ENCODE measurements at places on chromosomes 7 and 10.

DNA sequence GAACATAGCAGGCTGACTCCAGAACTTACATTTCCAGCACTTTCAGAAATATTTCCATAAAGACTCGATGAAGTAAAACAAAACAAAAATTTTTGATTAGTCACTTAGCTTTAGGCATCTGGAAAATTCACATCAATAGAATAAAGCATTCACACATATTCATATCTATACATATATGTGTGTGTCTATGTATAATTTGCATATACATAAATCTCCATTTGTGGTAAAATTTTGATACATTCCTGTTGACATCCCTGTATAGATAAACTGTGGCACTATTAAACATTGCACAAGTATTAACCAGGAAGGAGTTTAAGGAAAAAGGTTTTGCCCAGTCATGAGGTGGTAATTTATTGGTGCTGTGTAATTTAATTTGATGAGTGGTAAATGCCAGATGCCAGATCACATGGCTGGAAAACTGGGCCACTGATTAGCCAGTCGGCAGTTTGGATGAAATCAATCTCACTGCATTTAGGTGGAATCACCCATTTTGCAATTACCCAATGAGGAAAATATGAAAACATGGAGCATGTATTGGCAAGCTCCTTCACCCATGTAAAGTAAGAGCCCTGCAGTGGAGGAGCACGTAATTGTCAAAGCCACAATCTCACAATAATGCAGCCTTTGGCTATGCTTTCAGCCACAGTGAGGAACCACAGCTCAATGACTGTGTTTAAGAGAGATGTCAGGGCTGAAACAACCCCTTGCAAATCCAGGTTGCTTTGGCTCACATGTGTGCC is 294.6 kb downstream of the RNLS start:
- DNase-seq = no peak

GRCh38 chr7:131747658-131748232 is 191.3 kb upstream of the PODXL start:
- no peak for DNase-seq

- DNase-seq = no peak
Measured at GRCh38 chr7:7675686-7676085, 35.1 kb downstream of the UMAD1 start.

DNA sequence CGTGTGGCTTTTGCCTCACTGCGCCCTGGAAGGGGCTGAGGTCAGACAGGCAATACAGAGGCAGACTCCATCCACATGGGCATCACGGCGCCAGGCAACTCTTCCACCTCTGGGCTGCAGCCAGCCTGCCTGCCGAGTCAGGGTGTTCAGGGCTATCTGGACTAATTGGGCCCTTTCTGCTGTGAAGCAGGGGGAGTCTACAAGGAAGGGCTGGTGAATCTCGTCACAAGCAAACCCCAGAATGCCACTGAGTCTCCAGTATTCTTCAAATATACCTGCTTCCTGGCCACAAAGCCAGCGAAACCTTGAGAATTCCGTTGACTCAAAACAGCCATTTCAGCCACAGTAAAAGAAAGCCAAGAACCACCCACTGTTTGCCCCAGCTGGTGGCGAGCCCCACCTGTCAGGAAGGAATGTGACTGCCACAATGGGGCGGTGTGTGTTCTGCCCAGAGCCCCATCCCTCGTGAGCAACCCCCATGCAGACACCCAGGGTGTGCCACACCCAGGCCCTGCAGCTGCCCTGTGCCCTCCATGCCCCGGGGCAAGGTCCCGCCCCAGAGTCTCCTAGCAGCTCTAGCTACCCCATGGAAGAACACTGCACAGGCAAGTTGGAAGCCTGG is 117.3 kb downstream of the FAM53B start:
- no peak for DNase-seq

DNA sequence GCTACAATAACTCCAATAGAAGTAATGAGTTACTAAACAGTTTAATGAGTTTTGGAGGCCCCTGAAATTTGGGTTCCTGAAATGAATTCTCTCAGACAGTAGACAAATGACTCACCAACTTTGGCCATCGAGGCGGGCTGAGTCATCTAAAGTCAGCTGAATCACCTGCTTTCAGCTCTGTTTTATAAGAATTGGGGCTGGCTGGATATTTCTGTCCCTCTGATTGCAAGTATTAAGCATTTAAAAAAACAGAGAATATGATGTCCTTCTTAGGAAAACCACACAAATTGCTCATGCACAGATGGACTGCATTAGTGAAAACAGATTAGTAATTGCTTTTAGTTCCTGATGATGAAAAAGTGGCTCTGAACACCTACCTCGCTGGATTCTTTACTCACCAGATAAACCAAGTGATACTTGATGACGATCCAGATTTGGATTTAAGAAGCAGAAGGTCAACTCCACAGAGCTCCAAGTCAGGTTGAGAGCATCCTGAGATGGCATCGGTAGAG is 59.1 kb downstream of the ZNF365 start:
- no peak for DNase-seq

DNA sequence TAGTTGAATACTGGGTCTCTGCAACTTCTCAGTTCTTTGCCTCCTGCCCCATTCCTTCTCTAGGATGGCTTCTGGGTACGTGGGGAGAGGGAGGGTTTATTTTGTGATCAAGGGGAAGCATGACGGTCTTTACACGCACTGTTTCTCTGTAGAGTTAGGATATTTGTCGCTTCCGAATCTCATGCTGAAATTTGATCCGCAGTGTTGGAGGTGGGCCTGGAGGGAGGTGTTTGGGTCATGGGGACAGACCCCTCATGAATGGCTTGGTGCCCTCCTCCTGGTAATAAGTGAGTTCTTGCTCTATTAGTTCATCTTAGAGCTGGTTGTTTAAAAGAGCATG is 311.2 kb downstream of the GALNT17 start:
- no peak for DNase-seq

GRCh38 chr7:22871661-22872060 is 49.0 kb upstream of the TOMM7 start:
- DNase-seq = no peak

- DNase-seq = no peak
Measured at GRCh38 chr7:26368542-26368941, 76.9 kb downstream of the SNX10 start.

- DNase-seq = peak; percentile 61
Measured at GRCh38 chr7:141702047-141702567, at the start of gene DENND11. Gene DENND11, minus strand, starts transcription at chr7:141702166. Its CDS starts 13 bp downstream, at chr7:141702153.

GRCh38 chr10:124647421-124648130 is 96.6 kb downstream of the FAM53B start:
- DNase-seq = no peak

- no peak for DNase-seq
Measured at GRCh38 chr7:28086198-28086597, 94.4 kb downstream of the JAZF1 start.

- DNase-seq = no peak
Measured at GRCh38 chr7:124553502-124553901, 212.1 kb downstream of the GPR37 start.

GRCh38 chr7:100035876-100036275 is 13.7 kb upstream of the ZSCAN21 start:
- DNase-seq = no peak

DNA sequence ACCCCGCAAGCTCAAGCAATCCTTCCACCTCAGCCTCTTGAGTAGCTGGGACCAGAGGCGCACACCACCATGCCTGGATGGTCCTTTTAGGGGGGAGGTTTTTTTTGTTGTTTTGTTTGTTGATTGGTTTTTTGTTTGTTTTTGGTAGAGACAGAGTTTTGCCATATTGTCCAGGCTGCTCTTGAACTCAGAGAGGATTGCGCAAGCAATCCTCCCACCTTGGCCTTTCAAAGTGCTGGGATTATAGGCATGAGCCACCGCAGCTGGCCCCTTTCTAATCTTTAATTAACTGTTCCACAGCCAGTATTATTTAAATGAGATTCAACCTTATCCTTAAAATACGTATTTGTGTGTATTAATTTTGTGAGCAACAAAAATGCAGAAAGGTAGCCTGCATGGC is 65.8 kb downstream of the SLC13A1 start:
- no peak for DNase-seq

- no peak for DNase-seq
Measured at GRCh38 chr7:150746921-150747320, 9.7 kb downstream of the GIMAP5 start.

- DNase-seq = no peak
Measured at GRCh38 chr10:62709200-62709599, 95.3 kb upstream of the ADO start.

DNA sequence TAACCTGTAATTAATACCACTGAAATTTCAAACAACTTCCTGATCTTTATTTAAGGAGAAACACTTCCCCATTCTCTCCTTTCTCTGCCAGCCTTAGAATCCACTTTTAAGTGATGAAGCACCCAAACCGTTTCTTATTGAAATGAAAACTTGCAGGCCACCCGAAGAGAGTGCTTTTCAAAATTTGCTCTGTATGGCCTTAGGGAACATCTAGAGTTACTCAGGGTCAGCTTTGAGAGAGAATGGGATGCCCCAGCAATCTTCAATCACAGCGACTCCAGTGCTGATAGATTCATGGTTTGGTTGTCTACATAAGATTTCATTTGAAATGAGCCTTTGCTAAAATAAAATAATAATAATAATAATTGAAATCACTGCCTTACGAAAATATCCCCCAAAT is 323.1 kb downstream of the PCLO start:
- DNase-seq = no peak

GRCh38 chr10:106436123-106436715 is 728.3 kb downstream of the SORCS1 start:
- DNase-seq = no peak

DNA sequence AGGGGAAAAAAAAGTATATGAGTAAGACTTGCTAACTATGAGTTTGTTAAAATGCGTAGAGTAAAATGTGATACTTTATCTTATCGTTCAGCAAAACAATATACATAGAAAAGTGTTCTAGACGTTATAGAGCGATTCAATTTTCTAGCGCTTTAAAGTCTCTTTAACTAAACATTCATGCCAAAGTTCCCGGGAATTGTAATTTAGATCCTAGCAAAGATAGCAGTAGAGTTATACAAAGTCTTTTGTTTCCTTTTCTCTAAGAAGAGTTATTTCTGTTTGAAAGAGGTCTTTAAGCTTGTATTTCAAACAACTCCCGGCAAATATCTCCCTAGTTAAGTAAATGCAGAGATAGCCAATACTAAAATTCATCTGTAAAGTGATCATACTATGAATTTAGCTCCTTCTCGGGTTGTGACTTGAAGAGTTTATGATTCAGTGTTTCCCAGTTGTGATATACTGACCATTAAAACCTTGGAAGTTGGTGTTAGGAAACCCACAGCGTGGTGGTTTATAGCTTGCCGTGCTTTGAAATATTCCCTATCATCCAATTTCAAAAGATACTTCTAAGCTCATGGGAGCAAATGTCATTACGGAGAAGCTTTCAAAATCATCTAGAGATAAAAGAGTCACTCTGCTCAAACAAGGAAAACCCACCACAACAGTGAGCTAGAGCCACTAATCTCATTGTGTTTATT is 171.7 kb downstream of the CSTF2T start:
- no peak for DNase-seq

DNA sequence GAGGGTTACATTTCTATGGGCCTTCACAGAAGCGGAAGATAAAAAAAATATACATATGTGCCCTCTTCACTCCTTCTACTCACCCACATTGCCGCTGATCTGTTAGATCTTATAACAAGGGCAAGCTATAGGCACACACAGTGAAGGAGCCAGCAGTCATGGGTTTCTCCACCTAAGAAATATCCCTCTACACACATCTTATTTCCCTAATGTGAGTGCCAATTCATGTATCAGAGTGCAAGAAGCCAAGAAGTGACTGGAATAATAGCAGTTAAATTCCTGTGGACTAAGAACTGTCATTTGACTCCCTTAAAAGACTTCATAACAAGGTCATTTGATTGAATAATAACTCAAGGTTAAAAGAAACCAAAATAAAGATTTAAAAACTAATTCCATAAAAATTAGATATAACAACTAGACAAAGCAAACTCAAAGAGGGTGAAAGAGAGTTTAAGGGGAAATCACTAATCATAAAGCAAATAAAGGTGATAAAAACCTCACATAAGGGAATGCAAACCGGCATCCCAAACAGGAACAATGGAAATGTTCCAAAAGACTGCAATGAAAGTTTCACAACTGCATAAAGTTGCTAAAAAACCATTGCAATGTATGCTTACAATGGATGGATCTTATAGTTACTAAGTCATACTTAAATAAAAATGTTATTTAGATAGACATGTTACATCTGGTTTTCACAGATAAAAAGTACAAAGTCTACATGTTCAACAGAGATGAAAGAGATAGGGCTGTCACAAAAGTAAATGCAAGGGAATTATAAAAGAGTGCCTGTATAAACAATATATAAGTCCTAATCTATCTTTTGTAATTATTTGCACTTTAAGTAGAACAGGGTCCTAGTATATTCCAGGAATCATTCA is 42.8 kb downstream of the ARHGAP21 start:
- no peak for DNase-seq

GRCh38 chr7:96349572-96349971 is 27.7 kb upstream of the SLC25A13 start:
- peak; percentile 41 for DNase-seq

DNA sequence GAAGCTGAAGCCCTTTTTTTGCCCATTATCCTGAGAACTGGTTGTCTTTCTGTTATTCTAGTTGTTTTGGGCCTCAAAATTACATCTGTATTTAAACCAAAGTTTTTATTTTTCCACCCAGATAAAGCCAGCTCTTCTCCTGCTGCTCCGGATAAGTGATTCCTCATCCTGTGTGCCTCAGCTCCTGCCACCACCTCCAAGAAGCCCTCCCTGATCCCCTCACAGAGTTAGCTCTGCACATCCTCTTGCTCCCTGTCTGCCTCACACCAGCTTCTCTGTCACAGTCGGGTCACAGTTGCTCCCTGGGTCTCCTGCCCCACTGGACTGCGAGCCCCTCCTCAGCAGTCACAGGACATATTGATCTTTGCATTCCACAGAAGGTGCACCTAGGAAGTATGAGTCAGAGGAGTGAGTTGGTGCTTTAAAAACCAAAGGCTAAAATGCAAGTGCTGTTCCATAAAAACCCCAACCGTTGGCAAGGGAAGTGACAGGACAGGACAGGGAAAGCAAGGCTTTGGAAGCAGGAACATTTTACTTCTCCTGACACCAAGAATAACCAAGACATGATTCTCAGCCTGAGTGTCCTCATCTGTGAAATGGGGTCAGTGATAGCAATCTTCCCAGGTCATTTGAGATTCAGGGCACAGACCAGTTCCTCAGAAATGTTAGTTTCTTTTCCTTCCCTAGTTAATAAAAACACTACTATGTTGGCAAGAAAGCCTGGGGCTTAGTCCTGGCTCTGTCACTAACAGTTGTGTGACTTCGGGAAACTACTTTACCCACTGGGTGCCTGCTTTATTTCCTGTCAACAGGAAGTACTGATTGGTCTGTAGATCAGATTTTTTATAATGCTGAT is 36.5 kb upstream of the EEPD1 start:
- no peak for DNase-seq
